ENCODE measurements at places on chromosomes 2 and 18.
A peak's percentile ranks its signal among the peaks of the same experiment; 100 is the strongest.

- H3K4me1 ChIP-seq = no peaks in the 10 kb centered on the region
- no peaks in the 10 kb centered on the region for H3K36me3 ChIP-seq
- no peak overlapping the region for H3K27ac ChIP-seq
- no peak for DNase-seq
Observed at GRCh38 chr18:24462838-24463775, 2.7 kb downstream of the HRH4 start.

DNA sequence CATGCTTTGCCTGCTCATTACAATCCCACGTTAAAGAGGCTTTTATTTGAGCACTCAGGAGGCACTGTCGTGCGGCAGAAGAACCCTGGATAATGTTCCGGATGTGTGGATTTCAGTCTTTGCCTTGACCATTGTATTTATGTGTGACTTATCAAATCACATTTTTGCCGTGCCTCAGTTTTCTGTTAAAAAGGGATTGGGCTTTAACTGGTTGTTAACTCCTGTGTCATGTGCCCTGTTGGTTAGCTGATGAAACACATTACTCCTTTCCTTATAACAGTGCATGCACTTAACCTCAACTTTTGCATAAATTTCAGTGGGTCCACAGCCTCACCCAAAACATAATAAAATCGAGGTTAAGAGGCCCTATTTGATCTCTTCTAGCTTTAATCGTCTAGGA lies 52.7 kb downstream of the NAB1 start:
- DNase-seq = no peak
- H3K4me1 ChIP-seq = no peaks in the 10 kb centered on the region
- no peak overlapping the region for H3K27ac ChIP-seq
- H3K27me3 ChIP-seq = no peaks in the 10 kb centered on the region

GRCh38 chr2:231642631-231643494 lies 50.2 kb downstream of the TEX44 start:
- H3K27me3 ChIP-seq = no peaks in the 10 kb centered on the region
- H3K36me3 ChIP-seq = no peaks in the 10 kb centered on the region
- no peak overlapping the region for H3K27ac ChIP-seq
- H3K4me3 ChIP-seq = no peak overlapping the region

GRCh38 chr18:22609642-22610041 lies 191.9 kb upstream of the CTAGE1 start:
- H3K27ac ChIP-seq = no peak overlapping the region
- H3K27me3 ChIP-seq = no peaks in the 10 kb centered on the region
- H3K4me3 ChIP-seq = no peak overlapping the region

DNA sequence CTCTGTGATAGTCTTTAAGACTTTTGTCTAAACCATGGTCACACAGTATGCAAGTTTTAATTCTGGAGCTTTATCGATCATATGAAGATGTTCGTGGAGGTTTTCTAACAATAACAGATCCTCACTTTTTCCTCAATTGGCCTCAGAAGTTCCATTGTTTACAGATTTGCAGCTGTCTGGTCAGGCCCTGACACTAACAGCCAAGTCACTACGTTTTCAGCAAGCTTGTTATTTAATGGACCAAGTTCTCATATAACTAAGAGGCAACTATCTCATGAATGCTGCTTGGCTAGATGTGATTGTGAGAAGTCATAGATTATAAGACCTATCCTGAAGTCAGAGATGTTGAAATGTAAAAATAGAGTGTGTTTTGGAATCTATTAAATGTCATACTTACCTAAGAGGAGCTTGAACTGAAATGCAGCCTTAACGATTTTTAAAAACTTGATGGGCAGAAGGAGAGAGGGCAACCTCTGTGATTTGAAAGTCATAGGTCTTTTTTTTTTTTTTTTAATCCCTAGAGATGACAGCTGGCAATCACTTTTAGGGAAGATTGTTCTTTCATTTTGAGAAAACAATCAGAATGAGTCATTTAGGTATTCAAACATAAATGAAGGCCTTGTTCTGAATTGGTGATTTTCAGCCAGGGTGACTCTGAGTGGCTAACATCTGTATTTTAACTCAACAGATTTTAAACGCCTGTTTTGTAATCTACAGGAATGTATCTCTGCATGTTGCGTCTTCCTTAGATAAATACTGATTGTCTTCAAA lies 48.4 kb upstream of the NEMP2 start:
- no peaks in the 10 kb centered on the region for H3K4me1 ChIP-seq
- H3K4me3 ChIP-seq = no peak overlapping the region
- DNase-seq = peak; percentile 37
- no peaks in the 10 kb centered on the region for H3K27me3 ChIP-seq

DNA sequence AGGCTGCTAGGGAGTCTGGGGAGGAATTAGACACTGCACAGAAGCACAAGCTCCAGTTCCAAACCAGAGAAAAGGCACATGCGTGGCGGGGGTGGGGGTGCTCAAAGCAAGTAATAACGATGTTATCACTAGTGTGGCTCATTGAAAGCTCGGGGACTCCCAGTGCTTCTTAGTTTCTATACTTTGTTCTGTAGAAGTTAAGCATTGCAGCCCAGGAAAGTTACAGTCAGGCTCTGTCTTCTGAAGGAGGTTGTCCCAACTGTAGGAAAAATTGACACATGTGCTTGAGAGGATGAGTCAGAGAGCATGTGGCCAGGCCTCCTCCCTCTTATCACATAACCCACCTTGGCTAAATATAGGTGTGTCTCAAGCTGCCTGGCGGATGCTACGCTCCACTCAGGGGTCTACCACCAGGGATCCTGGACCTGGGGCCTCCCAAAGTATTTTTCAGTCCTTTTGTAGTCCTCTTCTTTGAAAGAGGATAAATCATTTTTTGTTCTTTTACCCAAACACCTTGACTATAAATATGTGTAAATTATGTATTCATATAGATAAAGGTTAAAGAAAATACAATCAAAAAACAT lies 3.8 kb downstream of the GALNT5 start:
- no peak overlapping the region for H3K4me3 ChIP-seq
- H3K27ac ChIP-seq = no peak overlapping the region
- no peaks in the 10 kb centered on the region for H3K27me3 ChIP-seq
- H3K4me1 ChIP-seq = peaks cover 11% of the 10 kb centered on the region
- peak; percentile 59 for DNase-seq
- H3K36me3 ChIP-seq = no peaks in the 10 kb centered on the region

- no peak overlapping the region for H3K27ac ChIP-seq
- no peak for DNase-seq
- no peaks in the 10 kb centered on the region for H3K27me3 ChIP-seq
- H3K4me3 ChIP-seq = no peak overlapping the region
Observed at GRCh38 chr2:98568161-98568956, 40.0 kb downstream of the COA5 start.

GRCh38 chr18:5150894-5151293 lies 46.2 kb downstream of the AKAIN1 start:
- H3K36me3 ChIP-seq = no peaks in the 10 kb centered on the region
- no peaks in the 10 kb centered on the region for H3K27me3 ChIP-seq
- H3K27ac ChIP-seq = no peak overlapping the region

GRCh38 chr2:191676790-191677645 lies 918 bp upstream of the NABP1 start:
- H3K27ac ChIP-seq = peak overlapping the region; percentile 98
- peaks cover 5% of the 10 kb centered on the region for H3K4me1 ChIP-seq
- DNase-seq = peak; percentile 72
- H3K36me3 ChIP-seq = no peaks in the 10 kb centered on the region
- H3K27me3 ChIP-seq = no peaks in the 10 kb centered on the region

DNA sequence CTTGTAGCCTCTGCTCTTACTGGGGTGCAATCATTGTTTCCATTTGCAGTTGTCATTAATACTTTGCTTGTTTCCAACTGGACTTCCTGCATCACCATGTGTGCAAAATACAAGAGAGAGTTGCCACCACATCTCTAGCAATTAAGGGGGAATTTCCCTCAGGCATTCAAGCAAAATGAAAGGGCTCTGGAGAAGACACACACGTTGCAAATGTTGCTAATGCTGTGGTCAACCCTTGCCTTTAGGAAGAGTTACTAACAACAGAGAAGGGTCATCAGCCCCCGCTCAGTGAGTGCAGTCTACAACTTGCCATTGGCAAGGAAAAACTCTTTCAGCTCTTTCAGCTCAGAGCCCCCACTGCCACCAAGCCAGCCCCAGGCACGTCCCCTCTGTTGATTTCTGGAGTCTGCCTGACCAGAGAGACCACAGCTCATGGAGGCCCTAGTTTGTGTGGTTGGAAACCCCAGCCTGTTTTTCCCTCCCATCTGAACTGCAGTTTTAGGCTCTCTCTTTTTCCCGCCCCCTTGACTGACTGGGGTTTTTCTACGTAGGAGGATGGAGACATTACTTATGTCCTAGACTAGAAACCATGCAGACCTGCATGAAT lies 25.9 kb upstream of the GPR45 start:
- no peak overlapping the region for H3K27ac ChIP-seq
- peak; percentile 9 for DNase-seq
- no peaks in the 10 kb centered on the region for H3K27me3 ChIP-seq

DNA sequence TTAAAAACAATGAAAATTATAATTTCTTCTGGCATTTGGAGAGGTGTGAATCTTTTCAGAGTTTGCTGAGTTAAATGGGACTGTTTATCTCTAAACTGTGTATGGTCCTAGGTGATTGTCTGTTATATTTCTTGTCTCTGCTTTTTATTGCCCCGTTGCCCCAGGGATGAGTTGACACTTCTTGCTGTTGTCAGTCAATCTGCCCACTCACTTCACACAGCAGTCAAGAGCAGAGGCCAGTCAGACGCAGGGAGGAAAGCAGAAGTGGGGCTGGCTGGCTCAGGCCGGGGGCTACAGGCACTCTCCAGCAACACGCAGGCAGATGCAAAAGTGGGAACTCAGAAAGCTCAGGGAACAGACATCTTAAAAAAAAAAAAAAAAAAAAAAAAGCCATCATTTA lies 365.2 kb downstream of the CLIP4 start:
- no peak overlapping the region for H3K4me3 ChIP-seq
- no peak for DNase-seq
- no peak overlapping the region for H3K27ac ChIP-seq

DNA sequence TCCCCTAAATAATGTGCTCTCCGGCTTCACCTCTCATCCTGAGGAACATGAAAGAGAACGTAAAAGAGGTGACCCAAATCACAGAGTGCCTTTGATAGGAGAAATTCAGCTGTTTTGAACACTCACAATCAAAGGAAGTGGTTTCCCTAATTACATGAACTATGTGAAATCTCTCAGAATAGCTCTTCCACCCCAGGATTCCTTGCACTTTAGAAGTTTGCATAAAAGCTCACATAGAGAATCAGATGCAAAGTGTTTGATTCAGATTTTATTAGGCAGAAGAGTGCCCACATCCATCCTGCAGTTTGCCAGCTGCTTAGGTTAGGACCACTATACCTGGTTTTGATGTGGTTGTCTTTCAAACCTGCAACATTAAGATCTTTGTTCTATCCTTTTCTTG lies 61.0 kb downstream of the MAP3K20 start:
- H3K4me1 ChIP-seq = peaks cover 2% of the 10 kb centered on the region
- H3K27me3 ChIP-seq = no peaks in the 10 kb centered on the region
- H3K36me3 ChIP-seq = no peaks in the 10 kb centered on the region
- no peak for DNase-seq

GRCh38 chr2:40405465-40405864 lies 46.4 kb downstream of the SLC8A1 start:
- DNase-seq = peak; percentile 56
- H3K4me1 ChIP-seq = peaks cover 16% of the 10 kb centered on the region
- no peak overlapping the region for H3K4me3 ChIP-seq
- no peaks in the 10 kb centered on the region for H3K27me3 ChIP-seq

- DNase-seq = no peak
- no peaks in the 10 kb centered on the region for H3K27me3 ChIP-seq
- H3K4me1 ChIP-seq = no peaks in the 10 kb centered on the region
- H3K4me3 ChIP-seq = no peak overlapping the region
- no peak overlapping the region for H3K27ac ChIP-seq
- H3K36me3 ChIP-seq = peaks cover 2% of the 10 kb centered on the region
Observed at GRCh38 chr2:8750221-8750620, 68.4 kb downstream of the ID2 start.

DNA sequence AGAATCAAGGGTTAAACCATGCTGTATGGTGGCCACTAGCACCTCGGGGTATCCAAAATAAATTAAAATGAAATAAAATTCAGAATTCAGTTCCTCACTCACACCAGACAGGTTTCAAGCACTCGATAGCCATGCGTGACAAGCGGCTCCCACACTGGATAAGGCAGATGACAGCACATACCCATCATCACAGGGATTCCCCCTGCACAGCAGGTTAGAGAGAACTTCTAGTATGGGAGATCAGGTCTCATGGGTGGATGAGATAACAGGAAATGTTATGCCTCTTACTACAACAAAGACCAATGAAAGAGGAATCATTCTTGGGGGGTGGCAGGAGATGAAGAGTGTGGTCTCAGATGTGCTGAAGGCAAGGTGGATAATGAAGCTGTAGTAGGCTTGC lies 121.9 kb upstream of the ACAA2 start:
- no peak overlapping the region for H3K4me3 ChIP-seq
- H3K27me3 ChIP-seq = no peaks in the 10 kb centered on the region
- H3K36me3 ChIP-seq = peaks cover 8% of the 10 kb centered on the region

GRCh38 chr2:239355724-239356123 lies 45.1 kb downstream of the HDAC4 start:
- H3K36me3 ChIP-seq = peaks cover 3% of the 10 kb centered on the region
- H3K27ac ChIP-seq = no peak overlapping the region
- no peak overlapping the region for H3K4me3 ChIP-seq

DNA sequence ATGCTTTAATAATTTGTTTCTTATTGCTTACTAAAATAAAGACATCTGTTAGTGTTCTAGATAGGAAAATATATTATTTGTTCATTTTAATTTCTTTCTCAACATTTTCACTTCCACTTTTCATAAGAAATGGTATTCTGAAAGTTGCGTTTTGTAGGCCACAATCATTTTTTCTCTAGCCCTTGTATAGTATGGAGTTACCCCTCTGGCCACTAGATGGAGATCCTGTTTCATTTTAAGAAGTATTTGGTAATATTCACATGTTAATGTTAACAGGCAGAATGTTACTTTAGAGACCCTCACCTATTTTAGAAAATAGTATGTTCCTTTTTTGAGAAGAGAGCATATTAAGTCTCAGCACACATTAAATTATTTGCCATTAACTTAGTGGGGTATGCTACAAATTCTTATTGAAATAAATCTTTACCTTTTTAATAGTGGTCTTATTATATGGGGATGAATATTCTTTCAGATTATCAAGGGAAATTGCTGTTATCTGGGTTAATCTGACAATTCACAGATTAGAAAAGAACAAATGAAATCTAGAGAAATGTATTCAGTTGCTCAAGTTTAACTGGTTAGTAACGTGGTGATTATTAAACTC lies 73.9 kb upstream of the TTC27 start:
- H3K4me3 ChIP-seq = no peak overlapping the region
- no peak overlapping the region for H3K27ac ChIP-seq
- no peaks in the 10 kb centered on the region for H3K27me3 ChIP-seq
- DNase-seq = peak; percentile 64
- no peaks in the 10 kb centered on the region for H3K4me1 ChIP-seq
- peaks cover 9% of the 10 kb centered on the region for H3K36me3 ChIP-seq

GRCh38 chr18:61941948-61942471 lies 49.2 kb upstream of the RNF152 start:
- H3K27ac ChIP-seq = no peak overlapping the region
- no peaks in the 10 kb centered on the region for H3K4me1 ChIP-seq
- H3K36me3 ChIP-seq = no peaks in the 10 kb centered on the region
- no peak overlapping the region for H3K4me3 ChIP-seq
- H3K27me3 ChIP-seq = no peaks in the 10 kb centered on the region

All from trophoblast cell (in vitro differentiated cells and primary cell).